ENCODE measurements at places on chromosomes 7 and 10.

- no peak for DNase-seq
Measured at GRCh38 chr7:101419831-101420230, 57.2 kb downstream of the COL26A1 start.

- no peak for DNase-seq
Measured at GRCh38 chr10:6781133-6781770, 201.2 kb upstream of the PRKCQ start.

GRCh38 chr7:979151-979550 is 3.8 kb upstream of the COX19 start:
- DNase-seq = no peak

DNA sequence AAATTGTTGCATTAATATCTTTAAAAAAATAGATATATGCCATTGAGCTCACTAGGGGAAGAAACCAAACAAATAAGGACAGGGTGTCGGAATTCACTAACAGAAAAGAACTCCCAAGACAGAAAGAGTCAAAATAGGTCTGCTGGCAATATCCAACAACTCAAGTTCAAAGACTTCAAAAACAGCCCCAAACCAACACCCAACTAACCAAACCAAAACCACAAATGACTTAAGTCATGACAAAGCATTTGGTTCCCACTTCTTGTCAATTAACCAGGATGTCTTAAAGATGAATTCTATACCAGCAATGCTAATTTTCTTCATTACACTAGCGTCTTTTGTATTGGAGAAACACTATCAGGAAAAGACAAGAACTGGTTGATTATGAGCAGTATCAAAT is 249.0 kb upstream of the PLXNA4 start:
- DNase-seq = no peak

- DNase-seq = no peak
Measured at GRCh38 chr10:116170815-116171250, 102.2 kb downstream of the GFRA1 start.

DNA sequence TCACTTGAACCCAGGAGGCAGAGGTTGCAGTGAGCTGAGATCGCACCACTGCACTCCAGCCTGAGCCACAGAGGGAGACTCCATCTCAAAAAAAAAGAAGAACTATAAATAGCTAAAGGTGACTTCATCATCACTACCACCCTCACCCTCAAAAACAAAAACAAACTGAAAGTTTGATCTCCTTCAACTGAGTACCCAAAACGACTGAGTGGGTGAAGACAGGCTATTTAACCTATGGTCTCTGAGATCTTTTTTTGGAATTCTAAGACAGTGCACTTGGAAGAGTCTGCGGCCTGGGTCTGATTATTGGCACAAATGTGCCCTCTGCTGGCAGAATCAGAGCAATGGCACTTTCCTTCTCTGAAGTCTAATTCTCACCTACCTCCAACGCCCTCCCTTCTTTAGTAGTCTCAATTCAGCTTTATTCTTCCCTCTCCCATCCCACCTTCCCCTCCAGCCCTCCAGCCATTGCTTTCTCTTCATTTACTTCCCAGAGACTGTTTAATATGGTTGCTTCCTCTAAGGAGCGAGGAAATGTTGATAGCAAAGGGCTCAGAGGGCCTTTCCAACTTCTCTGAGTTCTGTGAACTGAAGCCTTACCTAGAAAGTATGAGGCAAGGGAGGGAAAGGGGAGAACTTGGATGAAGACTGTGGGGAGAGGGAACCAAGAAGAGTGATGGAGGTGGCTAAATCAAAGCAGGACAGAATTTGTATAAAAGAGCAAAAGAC is 2.9 kb upstream of the MYOZ1 start:
- DNase-seq = no peak

DNA sequence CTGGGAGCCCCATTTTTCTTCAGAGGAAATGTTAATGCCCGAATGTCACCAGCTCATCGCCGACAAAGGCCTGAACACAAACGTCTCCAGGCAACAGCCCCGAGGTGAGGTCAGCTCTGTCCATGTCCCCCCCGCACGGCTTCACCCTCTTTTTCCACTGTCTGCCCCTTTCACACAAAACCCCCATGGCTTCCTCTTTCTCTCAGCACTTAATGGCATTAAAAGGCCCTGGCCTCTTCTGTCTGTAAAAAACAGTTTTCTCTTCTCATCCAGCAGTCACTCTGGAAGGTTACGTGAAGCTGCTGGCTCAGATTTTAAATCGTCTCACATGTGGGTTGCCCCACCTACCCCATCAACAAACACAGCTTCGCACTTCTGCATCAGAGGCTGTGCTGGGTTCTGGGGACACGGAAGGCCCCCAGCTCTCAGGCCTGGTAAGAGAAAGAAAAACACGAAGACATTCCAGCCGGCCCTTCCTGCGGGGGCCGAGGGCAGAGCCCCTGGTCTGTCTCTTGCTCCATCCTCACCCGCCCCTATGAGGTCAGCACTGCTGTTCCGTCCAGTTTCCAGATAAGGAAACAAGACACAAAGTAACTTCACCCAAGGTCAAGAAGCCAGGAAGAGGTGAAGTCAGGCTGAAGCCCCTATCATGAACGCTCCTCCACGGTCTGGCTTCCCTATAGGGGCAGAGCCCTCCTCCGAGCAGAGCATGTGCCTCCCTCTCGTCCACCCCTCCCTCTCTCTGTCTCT is 91.1 kb upstream of the PDGFA start:
- DNase-seq = peak; percentile 39

GRCh38 chr10:7036951-7037350 is 373.9 kb downstream of the SFMBT2 start:
- DNase-seq = no peak

DNA sequence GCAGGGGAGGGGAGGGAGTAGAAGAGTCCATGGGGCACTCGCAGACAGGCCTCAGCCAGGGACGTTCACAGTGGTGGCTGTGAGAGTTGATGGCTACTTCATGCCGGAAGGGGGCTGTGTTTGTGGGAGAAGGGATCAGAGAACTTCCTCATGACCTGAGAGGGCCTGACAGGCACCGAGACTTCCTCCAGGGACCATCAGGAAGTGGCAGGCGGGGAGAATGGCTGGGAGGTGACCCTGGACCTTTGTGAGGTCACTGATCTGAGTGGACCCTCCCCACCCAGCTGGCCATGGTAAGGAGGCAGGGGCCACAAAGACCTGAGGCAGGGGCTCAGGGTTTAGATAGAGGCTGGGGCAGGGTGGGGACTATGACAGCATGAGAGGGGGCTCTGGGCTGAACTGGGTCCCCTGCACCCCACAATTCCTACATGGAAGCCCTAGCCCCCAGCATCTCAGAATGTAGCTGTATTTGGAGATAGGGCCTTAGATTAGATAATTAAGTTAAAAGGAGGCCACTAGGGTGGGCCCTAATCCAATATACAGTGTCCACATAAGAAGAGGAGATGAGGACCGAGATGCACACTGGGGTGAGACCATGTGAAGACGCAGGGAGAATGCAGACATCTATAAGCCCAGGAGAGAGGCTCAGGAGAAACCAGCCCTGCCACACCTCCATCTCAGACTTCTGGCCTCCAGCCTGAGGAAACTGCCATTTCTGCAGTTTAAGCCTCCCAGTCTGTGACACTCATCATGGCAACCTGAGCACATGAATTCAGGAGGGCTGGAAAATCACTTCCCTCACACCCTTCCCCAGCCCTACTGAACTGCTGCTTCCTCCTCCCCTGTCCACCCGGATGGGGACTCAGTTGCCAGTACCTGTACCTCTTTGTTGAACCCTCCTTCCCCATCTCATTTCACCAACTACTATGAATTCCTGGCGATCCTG is 273.9 kb upstream of the ZNF32 start:
- no peak for DNase-seq

DNA sequence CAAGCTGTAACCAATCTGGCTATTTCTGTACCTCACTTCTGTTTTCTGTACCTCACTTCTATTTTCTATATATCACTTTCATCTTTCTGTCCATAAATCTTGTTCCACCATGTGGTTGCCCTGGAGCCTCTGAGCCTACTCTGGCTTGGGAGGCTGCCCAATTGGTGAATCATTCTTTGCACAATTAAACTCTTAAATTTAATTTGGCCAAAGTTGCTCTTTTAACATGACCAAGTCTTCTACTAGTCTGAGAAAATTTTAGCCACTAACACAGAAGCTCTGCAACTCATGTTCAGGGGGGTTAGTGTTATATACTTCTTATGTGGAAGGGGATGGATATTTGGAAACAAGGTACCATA is 503.5 kb downstream of the KIF20B start:
- no peak for DNase-seq

DNA sequence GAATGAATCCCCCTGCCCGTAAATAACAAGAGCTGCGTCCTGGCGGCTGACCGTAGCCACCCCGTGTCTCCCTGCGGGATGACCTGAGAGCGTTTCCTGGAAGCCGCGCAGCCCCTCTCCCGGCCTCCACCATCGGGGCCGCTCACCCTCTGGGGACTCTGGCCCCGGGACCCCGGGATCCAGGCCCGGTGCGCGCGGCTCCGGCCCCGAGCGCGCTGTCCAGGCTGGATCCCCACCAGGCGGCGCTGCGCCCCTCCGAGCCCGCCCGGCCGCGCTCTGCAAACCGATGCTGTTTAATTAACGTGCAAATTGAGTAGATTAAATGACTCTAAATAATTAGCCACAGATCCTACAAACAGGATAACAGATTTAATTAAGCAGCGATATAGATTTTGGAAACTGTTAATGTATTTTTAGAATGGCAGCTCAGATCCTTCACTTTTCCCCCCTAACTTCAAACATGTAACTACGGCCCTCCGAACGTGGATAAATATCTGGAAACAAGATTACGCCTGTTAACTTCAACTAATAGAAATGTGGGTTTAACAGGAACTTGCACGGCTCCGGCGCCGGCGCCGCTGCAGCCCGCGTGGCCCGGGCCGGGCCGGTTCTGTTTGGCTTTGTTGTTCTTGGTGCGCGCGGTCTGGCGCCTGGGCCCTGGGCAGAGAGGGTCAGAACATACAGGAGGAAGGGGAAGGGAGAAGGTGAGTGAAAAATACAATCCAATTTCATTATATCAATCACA is 7.1 kb upstream of the UNCX start:
- DNase-seq = no peak

DNA sequence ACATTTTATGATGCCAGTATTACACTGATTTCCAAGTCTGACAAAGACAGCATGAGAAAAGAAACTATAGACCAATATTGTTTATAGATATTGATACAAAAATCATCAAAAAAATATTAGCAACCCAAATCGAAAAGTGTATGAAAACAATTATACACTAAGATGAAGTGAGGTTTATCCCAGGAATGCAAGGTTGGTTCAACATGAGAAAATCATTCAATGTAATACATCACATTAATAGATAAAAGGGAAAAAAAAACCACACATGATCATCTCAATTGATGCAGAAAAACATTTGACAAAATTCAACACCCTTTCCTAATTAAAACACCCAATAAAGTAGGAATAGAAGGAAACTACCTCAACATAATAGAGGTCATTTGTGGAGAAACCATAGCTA is 153.9 kb downstream of the DNAJC1 start:
- no peak for DNase-seq

GRCh38 chr10:114513381-114513792 is 109.1 kb upstream of the AFAP1L2 start:
- no peak for DNase-seq

DNA sequence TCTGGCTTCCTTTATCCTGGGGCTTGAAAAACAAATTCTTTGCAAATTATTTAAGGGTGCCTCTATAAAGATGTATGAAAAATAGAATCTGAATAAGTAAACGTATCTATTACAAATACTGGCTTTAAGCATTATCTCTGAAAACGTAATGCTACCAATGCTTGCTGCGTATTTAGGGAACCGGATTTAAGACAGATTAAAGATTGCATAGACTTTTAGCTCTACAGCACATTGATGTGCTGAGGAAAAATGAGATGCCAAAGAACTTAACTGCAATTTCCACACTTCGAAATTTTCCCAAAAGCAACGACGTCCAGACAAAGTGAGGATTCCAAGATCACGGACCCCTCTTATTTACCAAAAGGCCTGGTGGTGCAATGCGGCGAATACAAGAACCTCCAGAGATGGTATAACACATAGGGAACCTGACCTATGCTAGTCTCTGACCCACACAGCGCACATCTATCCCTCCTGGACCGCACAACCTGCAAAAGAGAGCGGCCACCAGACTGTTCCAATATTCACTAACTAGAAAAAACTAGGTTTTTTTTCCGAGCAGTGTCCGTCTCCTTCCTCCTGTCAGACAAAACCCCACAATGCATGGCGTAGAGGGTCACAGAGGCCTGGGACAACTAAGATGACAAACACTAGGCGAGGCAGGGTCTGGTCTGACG is 34.3 kb upstream of the PHF14 start:
- DNase-seq = no peak

GRCh38 chr10:48958598-48959190 is 19.1 kb upstream of the LRRC18 start:
- DNase-seq = no peak

GRCh38 chr10:124496150-124496549 is 34.5 kb downstream of the LHPP start:
- no peak for DNase-seq

DNA sequence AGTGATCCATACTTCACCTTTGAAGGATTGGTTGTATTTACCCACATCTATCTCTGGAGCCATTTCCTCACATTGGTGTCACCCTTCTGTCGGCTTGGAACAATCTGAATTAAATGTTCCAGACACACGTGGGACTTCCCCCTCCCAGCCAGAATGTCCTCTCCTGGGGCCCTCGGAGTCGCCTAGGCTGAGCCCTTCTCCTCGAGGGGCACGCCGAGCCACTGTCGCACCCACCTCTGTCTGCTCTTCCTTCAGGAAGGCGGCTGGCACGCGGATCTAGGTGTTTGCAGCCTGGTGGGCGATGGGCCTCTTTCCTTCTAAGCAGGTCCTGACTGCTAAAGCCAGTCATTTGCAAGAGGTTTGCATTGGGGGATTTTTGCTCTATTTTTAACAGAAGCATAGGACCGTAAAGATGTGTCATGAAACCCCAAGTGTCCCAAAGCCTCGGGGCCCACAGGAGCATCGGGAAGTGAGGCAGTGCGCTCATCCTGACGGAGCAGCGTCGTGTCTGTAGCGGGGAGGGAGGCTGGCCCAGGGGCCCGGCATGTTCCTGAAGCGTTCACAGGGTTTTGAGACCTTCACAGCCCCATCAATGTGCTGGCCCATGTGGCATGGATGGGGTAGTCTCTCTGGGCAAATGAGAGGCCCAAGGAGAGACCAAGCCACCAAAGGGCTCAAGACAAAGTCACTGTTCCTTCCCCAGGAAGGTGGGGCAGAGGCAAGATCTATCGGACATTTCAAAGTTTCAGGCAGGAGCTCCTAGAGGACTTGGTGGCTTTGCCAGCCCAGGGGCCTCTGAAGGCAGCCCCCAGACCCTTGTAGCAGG is 86.7 kb downstream of the RGS10 start:
- DNase-seq = no peak

- DNase-seq = no peak
Measured at GRCh38 chr7:105199386-105199785, 185.4 kb downstream of the KMT2E start.

DNA sequence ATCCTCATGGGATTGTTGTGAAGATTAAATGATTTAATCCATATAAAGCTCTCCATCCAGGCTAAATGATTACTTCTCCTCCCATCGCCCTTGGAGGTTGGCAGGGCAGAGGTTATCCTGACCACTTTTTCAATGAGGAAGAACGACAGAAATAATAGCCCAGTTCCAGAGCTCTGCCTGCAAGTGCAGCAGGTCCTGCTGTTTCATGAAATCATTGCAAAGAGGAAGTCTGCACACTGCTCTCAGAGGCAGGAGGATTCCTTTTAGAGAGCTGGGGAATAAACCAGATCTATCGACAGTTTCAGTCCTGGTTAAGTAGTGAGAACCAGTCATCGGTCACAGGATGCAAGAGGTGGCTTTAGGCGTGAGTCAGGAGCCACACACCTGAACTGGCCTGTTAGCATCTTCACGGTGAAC is 25.0 kb upstream of the CDH23 start:
- DNase-seq = peak; percentile 46
